AML-193 (cell line): ENCODE measurements at places on chromosomes 2 and 18.

DNA sequence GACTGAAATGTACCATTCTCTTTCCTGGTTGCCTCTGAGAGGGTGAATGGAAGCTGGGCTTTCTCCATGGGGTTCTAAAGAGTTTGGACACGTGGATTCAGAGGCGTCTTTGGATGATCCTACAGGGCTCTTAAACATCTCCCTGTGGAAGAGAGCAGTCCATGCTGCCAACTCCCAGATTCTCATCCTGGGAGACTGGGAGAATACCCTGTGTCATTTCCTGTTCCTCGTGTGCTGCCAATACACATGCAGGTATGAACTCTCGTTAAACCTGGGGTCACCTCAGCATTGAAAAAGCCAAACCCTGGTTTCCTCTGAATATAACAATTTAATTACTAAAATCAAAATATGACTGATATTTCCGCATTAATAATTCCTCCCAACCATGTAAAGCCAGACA, 73.3 kb upstream of the NT5C1B start:
- no peak for DNase-seq

GRCh38 chr2:208642125-208642779, 235.7 kb downstream of the PTH2R start:
- DNase-seq: no peak

- DNase-seq: no peak
Measured at GRCh38 chr2:158112992-158113391, 11.3 kb downstream of the UPP2 start.

GRCh38 chr2:240794178-240794721, 25.8 kb downstream of the KIF1A start:
- no peak for DNase-seq

DNA sequence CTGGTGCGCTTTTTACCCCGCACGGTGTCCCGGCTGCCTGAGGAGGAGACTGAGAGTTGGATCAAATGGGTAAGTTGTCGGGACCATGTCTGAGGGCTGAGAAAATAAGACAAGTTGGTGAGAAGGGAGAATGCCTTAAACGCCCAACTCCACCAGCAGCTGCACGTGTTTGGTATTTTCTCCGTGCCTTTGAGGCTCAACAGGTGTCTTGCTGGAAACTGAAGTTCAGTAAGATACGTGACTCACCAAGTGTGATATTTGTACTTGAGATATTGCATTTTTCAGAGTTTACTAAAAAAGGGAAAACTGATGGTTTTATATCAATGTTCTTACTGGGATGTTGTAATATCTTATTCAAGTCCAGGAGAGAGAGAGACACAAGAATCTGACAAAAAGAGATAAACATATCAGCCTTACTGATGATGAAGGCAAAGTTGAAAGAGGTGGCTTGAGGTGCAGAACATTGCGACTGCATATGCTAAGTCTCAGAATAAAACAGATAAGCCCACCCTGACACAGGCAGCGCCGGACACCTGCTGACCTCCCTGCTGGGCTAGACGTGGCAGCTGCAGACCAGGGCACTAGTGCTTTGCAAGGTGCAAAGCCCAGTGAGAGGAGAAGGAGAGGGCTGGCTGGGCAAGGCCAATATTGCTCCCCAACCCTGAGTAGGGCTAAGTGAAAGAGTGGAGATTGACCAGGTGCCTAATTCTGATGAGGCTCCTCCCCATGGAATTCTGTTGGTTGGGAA, 33.1 kb downstream of the TRPM8 start:
- no peak for DNase-seq

- DNase-seq: no peak
Measured at GRCh38 chr18:24791751-24792545, 331.5 kb downstream of the HRH4 start.

- DNase-seq: no peak
Measured at GRCh38 chr2:134352844-134353243, 99.0 kb downstream of the MGAT5 start.

- DNase-seq: no peak
Measured at GRCh38 chr2:162769066-162769465, 69.5 kb downstream of the KCNH7 start.

- no peak for DNase-seq
Measured at GRCh38 chr2:22582107-22582506, 802.9 kb upstream of the KLHL29 start.

GRCh38 chr2:17521621-17522020, 3.4 kb upstream of the RAD51AP2 start:
- no peak for DNase-seq

GRCh38 chr2:18836436-18836835, 247.1 kb upstream of the NT5C1B start:
- no peak for DNase-seq

GRCh38 chr2:225512876-225513540, 113.5 kb downstream of the NYAP2 start:
- DNase-seq: no peak

DNA sequence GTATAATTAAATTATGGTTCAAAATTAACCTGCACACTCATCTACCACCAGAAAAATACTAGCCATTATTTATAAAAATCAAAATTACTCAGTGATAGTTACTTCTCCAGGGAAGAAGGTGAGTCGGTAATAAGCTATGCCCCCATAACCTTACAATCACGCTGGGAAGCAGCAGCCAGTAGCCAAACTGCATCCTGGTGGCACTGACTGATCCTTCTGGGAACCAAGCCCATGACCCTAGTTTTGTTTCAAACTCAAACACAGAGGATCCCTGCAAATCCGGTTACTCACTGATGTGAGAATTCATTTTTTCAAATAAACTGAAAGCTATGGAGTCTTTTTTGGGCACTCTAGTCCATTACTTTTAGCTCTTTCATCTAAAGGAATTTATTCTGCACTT, 88.2 kb upstream of the VWC2L start:
- no peak for DNase-seq

DNA sequence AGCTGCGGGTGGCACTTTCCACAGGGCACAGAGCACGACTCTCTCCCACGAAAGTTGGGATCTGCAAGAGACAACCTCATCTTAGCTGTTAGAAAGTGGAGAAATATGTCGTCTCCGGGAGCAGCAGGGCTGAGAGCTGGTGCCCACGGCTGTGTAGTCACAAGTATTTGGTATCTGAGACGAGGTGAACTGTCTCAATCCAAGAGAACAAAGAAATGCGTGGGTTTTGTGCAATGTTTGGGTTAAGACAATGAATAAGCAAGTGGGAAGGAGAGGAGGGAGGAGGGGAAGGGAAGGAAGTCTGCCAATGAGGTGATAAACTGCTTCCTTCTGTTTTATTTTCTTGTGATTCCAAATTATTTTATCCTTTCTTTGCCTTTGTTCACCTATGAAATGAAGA, 18.0 kb downstream of the DYTN start:
- peak; percentile 48 for DNase-seq

DNA sequence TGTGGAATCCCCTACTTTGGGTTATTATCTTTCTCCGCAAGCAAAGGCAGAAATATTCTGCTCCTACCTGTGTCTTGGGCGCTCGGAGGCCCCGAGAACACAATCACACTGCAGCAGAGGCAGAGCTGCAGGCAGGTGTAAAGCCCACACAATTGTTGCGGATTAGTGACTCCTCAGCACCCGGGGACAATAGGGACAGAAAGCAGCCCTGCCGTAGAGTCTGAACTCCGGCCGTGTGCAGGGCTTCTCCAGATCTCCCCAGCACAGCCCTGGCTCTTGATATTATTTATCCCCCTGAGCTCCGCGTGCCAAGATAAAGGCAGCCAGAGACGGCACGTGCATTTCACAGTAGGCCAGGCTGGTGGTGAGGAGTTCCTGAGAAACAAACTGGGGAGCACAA, 229.2 kb downstream of the EN1 start:
- DNase-seq: no peak

GRCh38 chr2:172894689-172895387, 159.2 kb downstream of the RAPGEF4 start:
- DNase-seq: no peak
